Natural killer cell (primary cell): ENCODE measurements at places on chromosomes 11 and 22. TPM values are rescaled to one million over a fixed set of nuclear protein-coding genes. Genes with fewer than 3 reads are reported as not detected.

GRCh38 chr11:97973352-97973857, 1047.3 kb upstream of the CNTN5 start:
- no peak for DNase-seq
- H3K36me3 ChIP-seq = no peaks in the 10 kb centered on the region
- H3K4me3 ChIP-seq = no peak overlapping the region
- no peak overlapping the region for H3K27ac ChIP-seq
- no peaks in the 10 kb centered on the region for H3K4me1 ChIP-seq

Gene POU2AF2
- not detected for total RNA-seq

- H3K4me1 ChIP-seq = no peaks in the 10 kb centered on the region
- H3K4me3 ChIP-seq = no peak overlapping the region
- H3K27ac ChIP-seq = no peak overlapping the region
- no peaks in the 10 kb centered on the region for H3K36me3 ChIP-seq
- DNase-seq = no peak
Observed at GRCh38 chr11:93653571-93653970, 7.9 kb upstream of the CEP295 start.

Gene ZC3H12C
- 0.45 TPM for total RNA-seq

- H3K4me1 ChIP-seq = no peaks in the 10 kb centered on the region
- H3K27ac ChIP-seq = no peak overlapping the region
- H3K27me3 ChIP-seq = no peaks in the 10 kb centered on the region
- DNase-seq = no peak
- H3K4me3 ChIP-seq = no peak overlapping the region
Observed at GRCh38 chr22:32564170-32565001, 89.8 kb downstream of the FBXO7 start.

- H3K36me3 ChIP-seq = peaks cover 25% of the 10 kb centered on the region
- no peak for DNase-seq
- H3K27ac ChIP-seq = no peak overlapping the region
- peaks cover 27% of the 10 kb centered on the region for H3K4me1 ChIP-seq
- H3K27me3 ChIP-seq = no peaks in the 10 kb centered on the region
- H3K4me3 ChIP-seq = no peak overlapping the region
Observed at GRCh38 chr22:24550028-24550901, 4.7 kb downstream of the GUCD1 start.

Gene CCDC116
- total RNA-seq = 0.43 TPM

GRCh38 chr11:1346669-1347390, 37.4 kb upstream of the TOLLIP start:
- H3K27me3 ChIP-seq = no peaks in the 10 kb centered on the region
- H3K4me1 ChIP-seq = no peaks in the 10 kb centered on the region
- H3K4me3 ChIP-seq = no peak overlapping the region
- H3K27ac ChIP-seq = no peak overlapping the region
- no peaks in the 10 kb centered on the region for H3K36me3 ChIP-seq
- DNase-seq = no peak

- no peak for DNase-seq
- no peak overlapping the region for H3K4me3 ChIP-seq
- H3K27ac ChIP-seq = no peak overlapping the region
- H3K36me3 ChIP-seq = no peaks in the 10 kb centered on the region
Observed at GRCh38 chr11:17803754-17804334, 69.3 kb downstream of the KCNC1 start.

Gene CCDC89
- 0.31 TPM for total RNA-seq

- no peak overlapping the region for H3K4me3 ChIP-seq
- no peak overlapping the region for H3K27ac ChIP-seq
- H3K36me3 ChIP-seq = no peaks in the 10 kb centered on the region
Observed at GRCh38 chr11:111456086-111456858, 55.9 kb downstream of the BTG4 start.

Gene MARK2
- total RNA-seq = 80.2 TPM

GRCh38 chr11:106063009-106063408, 14.1 kb downstream of the KBTBD3 start:
- no peak overlapping the region for H3K27ac ChIP-seq
- DNase-seq = no peak
- no peaks in the 10 kb centered on the region for H3K27me3 ChIP-seq
- peaks cover 3% of the 10 kb centered on the region for H3K4me1 ChIP-seq
